ENCODE measurements at places on chromosomes 11 and 22. TPM values are rescaled to one million over a fixed set of nuclear protein-coding genes. Genes with fewer than 3 reads are reported as not detected.

EIF3L gene
- total RNA-seq: 369 TPM

SMC1B gene
- not detected for total RNA-seq

PATE2 gene
- not detected for total RNA-seq

ANO9 gene
- total RNA-seq: 22.4 TPM

UBQLNL gene
- 0.72 TPM for total RNA-seq

GRCh38 chr11:96342014-96342960, 708 bp downstream of the MAML2 start:
- H3K27me3 ChIP-seq: no peaks in the 10 kb centered on the region
- no peaks in the 10 kb centered on the region for H3K36me3 ChIP-seq
- no peak for DNase-seq
- H3K4me3 ChIP-seq: peak overlapping the region; percentile 80

- peak; percentile 8 for DNase-seq
- H3K27ac ChIP-seq: no peak overlapping the region
- H3K36me3 ChIP-seq: no peaks in the 10 kb centered on the region
- H3K4me1 ChIP-seq: no peaks in the 10 kb centered on the region
Measured at GRCh38 chr11:119772641-119773415, 43.8 kb upstream of the NECTIN1 start.

GRCh38 chr11:13216019-13216710, 61.4 kb upstream of the BMAL1 start:
- no peak overlapping the region for H3K27ac ChIP-seq
- H3K4me1 ChIP-seq: no peaks in the 10 kb centered on the region
- H3K36me3 ChIP-seq: no peaks in the 10 kb centered on the region
- no peak for DNase-seq
- no peak overlapping the region for H3K4me3 ChIP-seq

GRCh38 chr11:65606876-65607613, 7.0 kb downstream of the MAP3K11 start:
- no peaks in the 10 kb centered on the region for H3K27me3 ChIP-seq
- peak overlapping the region; percentile 55 for H3K27ac ChIP-seq
- H3K4me3 ChIP-seq: peak overlapping the region; percentile 23
- peaks cover 69% of the 10 kb centered on the region for H3K36me3 ChIP-seq
- H3K4me1 ChIP-seq: peaks cover 39% of the 10 kb centered on the region

- H3K4me1 ChIP-seq: peaks cover 18% of the 10 kb centered on the region
- DNase-seq: peak; percentile 70
- H3K36me3 ChIP-seq: no peaks in the 10 kb centered on the region
- H3K4me3 ChIP-seq: no peak overlapping the region
- H3K27ac ChIP-seq: peak overlapping the region; percentile 7
Measured at GRCh38 chr11:11569936-11570491, 51.8 kb downstream of the GALNT18 start.

- no peaks in the 10 kb centered on the region for H3K27me3 ChIP-seq
- peak overlapping the region; percentile 96 for H3K27ac ChIP-seq
- H3K4me3 ChIP-seq: peak overlapping the region; percentile 75
- peaks cover 22% of the 10 kb centered on the region for H3K4me1 ChIP-seq
- H3K36me3 ChIP-seq: no peaks in the 10 kb centered on the region
Measured at GRCh38 chr11:95149651-95150364, 60.2 kb downstream of the ENDOD1 start.

DNA sequence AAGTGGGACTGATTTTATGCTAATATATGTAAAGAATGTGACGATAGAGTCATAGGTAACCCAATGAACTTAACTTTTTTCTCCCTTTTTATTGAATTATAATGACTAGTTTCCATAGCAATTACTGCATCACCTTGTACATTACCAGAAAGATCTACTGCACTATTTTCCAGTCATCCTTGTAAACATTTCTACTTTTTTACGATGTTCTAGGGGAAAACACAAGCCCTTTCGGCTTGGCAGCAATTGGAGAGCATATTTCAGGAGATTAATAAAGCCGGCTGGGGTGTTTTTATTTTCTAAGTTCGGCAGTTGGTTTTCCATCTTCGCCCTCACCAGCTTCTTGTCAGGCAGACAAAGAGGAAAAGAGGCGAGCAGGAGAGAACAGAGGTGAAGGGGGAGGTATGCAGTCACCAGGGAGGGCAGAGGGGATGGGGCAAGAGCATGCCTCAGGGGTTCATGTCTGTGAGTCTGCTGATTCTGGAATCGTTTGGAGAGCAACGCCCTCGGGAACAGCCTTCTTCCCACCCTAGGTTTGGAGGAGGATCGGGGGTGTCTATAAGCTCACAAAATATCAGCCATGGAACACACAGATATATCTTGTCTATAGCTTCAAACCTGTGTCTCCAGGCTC, 476.4 kb downstream of the MIAT start:
- no peak for DNase-seq
- H3K27ac ChIP-seq: no peak overlapping the region
- H3K4me1 ChIP-seq: no peaks in the 10 kb centered on the region
- peaks cover 7% of the 10 kb centered on the region for H3K27me3 ChIP-seq
- no peak overlapping the region for H3K4me3 ChIP-seq

- no peaks in the 10 kb centered on the region for H3K36me3 ChIP-seq
- no peaks in the 10 kb centered on the region for H3K27me3 ChIP-seq
- H3K4me1 ChIP-seq: no peaks in the 10 kb centered on the region
- no peak for DNase-seq
- no peak overlapping the region for H3K27ac ChIP-seq
- H3K4me3 ChIP-seq: no peak overlapping the region
Measured at GRCh38 chr11:103812680-103813079, 223.8 kb upstream of the DDI1 start.

DNA sequence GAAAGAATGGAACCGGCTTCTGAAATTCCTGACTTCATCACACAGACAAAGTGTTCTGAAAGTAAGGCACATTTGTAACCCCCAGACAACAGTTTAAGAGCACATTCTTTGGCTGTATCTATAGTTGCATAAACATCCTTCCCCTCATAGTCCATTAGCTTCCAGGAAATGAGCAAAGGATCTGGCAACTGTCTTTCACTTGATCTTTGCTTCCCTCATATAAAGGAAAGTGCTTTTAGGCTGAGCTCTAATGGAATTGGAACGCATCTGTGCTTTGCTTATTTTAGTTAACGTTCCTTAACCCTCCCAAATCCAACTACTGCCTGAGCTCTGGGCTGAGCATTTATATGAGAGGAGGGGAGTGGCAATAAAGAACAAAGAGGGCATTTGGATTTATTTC, 76.9 kb upstream of the API5 start:
- no peak overlapping the region for H3K4me3 ChIP-seq
- DNase-seq: no peak
- no peaks in the 10 kb centered on the region for H3K27me3 ChIP-seq
- H3K4me1 ChIP-seq: no peaks in the 10 kb centered on the region

- H3K36me3 ChIP-seq: no peaks in the 10 kb centered on the region
- H3K4me3 ChIP-seq: no peak overlapping the region
- DNase-seq: no peak
- H3K4me1 ChIP-seq: peaks cover 8% of the 10 kb centered on the region
- H3K27ac ChIP-seq: no peak overlapping the region
- H3K27me3 ChIP-seq: peaks cover 100% of the 10 kb centered on the region
Measured at GRCh38 chr11:32437495-32438345, 2.4 kb upstream of the WT1 start.

DNA sequence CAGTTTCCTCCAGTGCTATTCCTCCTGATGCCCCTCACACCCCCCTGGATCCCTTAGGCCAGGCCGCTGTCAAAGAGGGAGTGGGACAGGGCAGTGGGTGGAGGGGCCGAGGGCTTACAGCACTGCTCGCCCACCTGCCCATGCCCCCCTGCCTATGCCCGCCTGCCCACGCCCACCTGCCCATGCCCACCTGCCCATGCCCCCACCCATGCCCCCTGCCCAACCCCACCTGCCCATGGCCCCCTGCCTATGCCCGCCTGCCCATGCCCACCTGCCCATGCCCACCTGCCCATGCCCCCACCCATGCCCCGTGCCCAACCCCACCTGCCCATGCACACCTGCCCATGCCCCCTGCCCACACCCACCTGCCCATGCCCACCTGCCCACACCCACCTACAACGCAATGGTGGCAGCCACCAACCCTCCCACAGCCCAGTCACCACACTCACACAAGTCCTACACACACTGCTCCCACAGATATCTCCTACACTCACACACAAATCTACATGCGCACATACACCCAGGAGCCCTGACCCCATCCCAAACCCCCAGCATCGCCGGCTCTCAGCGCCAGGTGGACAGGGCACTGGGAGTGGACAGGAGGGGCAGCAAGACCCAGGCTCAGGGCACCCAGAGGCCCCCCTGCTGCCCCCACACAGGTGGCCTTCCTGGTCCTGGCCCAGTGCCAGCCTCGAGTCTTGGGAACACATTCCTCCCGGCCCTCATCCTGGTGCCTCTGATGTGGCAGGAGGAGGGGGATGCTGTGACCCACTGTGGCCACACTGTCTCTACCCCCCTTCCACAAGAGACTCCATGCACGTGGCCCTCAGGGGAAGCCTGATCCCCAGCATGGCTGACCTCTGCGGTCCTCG, 61.8 kb downstream of the CYTH4 start:
- no peaks in the 10 kb centered on the region for H3K36me3 ChIP-seq
- H3K4me3 ChIP-seq: no peak overlapping the region
- H3K27me3 ChIP-seq: no peaks in the 10 kb centered on the region
- no peaks in the 10 kb centered on the region for H3K4me1 ChIP-seq
- H3K27ac ChIP-seq: no peak overlapping the region

- no peaks in the 10 kb centered on the region for H3K36me3 ChIP-seq
- no peak overlapping the region for H3K27ac ChIP-seq
- H3K4me3 ChIP-seq: no peak overlapping the region
- H3K27me3 ChIP-seq: no peaks in the 10 kb centered on the region
- no peak for DNase-seq
Measured at GRCh38 chr11:1992111-1992510, 5.5 kb downstream of the H19 start.

DNA sequence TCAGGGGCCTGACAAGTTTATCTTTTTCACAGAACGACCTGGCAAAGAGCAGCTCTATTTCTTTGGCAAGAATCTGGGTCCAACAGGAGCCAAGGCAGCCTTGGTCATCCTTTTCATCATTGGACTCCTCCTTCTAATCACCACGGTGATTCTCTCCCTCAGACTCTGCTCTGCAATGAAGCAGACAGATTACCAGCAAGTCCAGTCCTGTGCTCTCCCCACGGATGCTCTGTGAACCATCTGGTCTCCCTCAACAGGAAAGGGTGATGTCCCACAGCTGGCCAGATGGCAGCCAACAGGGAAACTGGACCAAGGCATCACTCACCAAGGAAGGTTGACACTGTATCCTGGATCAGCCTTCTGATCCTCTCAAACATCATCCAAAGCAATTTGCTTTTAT, 17.0 kb upstream of the PANX1 start:
- no peaks in the 10 kb centered on the region for H3K4me1 ChIP-seq
- no peaks in the 10 kb centered on the region for H3K27me3 ChIP-seq
- H3K27ac ChIP-seq: no peak overlapping the region

DNA sequence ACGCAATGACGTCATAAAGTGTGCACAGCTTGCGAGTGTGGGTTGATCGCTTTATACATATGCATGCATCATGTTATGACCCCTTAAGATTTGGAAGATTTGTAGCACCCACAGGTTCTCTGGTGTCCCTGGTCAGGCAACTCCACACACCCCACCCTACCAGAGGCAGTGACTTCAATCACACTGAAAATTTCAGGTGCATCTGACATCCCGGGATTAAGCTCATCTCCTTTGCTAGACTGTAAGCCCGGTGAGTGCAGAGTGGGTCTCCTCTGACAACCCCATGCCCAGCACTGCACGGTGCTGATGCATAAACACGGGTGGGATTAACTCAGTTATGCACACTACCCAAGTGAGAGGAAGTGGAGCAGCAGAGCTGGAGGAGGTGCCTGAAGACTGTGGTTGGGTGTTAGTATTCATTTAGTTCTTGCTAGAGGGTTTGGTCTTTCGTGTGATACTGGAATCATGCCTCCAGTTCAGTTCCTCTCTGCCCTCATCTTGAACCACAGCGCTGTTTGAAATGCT, 6.5 kb downstream of the ARSA start:
- H3K4me3 ChIP-seq: peak overlapping the region; percentile 40
- no peaks in the 10 kb centered on the region for H3K27me3 ChIP-seq
- peak overlapping the region; percentile 63 for H3K27ac ChIP-seq

DNA sequence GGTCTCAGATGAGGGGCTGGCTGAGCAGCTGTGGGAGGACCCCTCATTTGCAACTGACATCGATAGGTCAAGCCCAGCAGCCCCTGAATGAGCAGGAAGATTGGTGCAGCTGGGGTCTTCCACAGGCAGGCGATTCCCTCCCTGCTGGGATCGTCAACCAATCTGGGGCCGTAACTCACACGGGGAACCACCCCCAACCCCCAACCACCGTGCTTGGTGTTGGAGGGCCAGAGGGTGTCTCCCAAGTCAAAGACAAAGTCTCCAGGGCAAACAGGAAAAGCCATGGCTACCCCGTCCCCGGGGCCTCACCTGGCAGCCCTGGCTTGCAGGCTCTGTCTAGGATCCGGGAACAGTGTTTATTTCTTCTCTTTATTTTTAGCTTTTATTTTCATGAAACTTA, 26.9 kb upstream of the SCUBE1 start:
- H3K27me3 ChIP-seq: peaks cover 26% of the 10 kb centered on the region
- H3K27ac ChIP-seq: no peak overlapping the region
- H3K4me1 ChIP-seq: no peaks in the 10 kb centered on the region
- DNase-seq: no peak

GRCh38 chr11:63491636-63492372, 837 bp upstream of the PLAAT5 start:
- peaks cover 11% of the 10 kb centered on the region for H3K4me1 ChIP-seq
- peak overlapping the region; percentile 54 for H3K4me3 ChIP-seq
- H3K27ac ChIP-seq: peak overlapping the region; percentile 25
- H3K36me3 ChIP-seq: no peaks in the 10 kb centered on the region
- DNase-seq: no peak

DNA sequence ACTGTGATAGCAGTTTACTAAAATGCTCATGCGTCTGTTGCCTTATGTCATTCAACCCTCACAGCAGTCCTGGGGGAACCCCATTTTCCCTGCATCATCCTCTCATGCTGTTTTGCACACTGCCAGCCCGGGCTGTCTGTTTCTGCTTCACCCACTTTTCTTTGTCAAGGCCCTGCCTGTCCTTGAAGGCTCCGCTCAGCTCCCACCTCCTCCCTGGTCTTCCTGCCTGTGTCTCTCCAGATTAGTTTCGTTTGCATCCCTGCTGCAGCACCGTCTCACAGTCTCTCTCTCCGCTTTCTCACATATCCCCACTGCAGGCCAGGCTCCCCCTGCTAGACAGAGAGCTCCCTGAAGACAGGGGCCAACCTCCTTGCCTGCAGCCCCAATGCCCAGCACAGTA, 29.9 kb downstream of the SERPINH1 start:
- no peaks in the 10 kb centered on the region for H3K4me1 ChIP-seq
- H3K27ac ChIP-seq: no peak overlapping the region
- H3K27me3 ChIP-seq: no peaks in the 10 kb centered on the region
- DNase-seq: no peak

- peaks cover 36% of the 10 kb centered on the region for H3K36me3 ChIP-seq
- H3K27me3 ChIP-seq: no peaks in the 10 kb centered on the region
- no peak overlapping the region for H3K4me3 ChIP-seq
- no peak overlapping the region for H3K27ac ChIP-seq
- H3K4me1 ChIP-seq: peaks cover 20% of the 10 kb centered on the region
Measured at GRCh38 chr11:125594958-125595357, 2.3 kb downstream of the STT3A start.

DNA sequence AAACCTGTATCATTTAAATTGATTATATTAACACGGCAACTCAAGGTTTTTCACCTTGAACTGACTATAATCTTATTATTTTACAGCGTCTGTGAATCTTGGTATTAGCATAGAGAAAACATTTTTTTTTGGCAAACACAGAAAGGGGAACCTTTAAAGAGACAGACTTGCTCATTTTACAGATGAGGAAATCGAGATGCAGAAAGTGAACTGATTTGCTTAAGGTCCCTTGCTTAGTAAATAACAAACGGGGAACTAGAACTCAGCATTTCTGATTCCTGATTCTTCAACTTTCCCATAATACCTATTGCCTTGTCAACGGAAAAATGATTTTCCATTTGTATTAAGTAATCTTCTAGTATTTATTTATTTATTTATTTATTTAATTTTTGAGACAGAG, 33.2 kb upstream of the CECR2 start:
- no peak for DNase-seq
- no peaks in the 10 kb centered on the region for H3K27me3 ChIP-seq
- no peak overlapping the region for H3K4me3 ChIP-seq
- no peak overlapping the region for H3K27ac ChIP-seq
- H3K36me3 ChIP-seq: no peaks in the 10 kb centered on the region

Measured in upper lobe of right lung (tissue), 1 donor.